ENCODE measurements at places on chromosomes 1 and 21.

GRCh38 chr1:107141491-107142126, 770 bp downstream of the NTNG1 start:
- peak; percentile 8 for DNase-seq

GRCh38 chr21:36023092-36023480, 37.2 kb downstream of the SETD4 start:
- no peak for DNase-seq

- DNase-seq: no peak
Observed at GRCh38 chr1:43506233-43506632, 24.4 kb upstream of the PTPRF start.

DNA sequence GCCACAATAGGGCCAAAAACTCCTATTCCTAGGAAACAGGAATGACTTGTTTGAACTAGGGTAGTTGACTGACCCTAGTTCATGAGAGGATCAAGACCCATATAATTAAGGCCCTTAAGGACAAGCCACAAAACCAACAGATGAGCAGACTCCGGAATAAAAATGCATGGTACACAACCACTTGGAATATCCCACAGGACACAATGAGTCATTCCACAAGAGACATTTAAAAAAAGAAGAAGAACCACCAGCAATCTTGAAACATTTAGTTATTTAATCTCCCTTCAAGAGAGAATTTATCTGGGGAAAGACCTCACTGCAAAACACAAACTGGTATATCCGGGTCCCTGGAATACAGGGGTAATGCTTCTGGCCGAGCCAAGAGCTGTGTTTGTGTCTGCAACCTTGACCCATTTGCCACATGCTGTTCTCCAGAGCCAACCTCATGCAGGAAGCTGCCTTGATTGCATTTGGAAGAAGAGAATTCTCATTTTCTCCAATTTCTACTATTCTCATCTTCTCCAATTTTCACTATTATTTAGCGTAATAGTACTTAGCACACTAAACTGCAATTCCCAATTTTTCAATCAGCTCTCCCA, 135.5 kb downstream of the TGFBR3 start:
- DNase-seq: no peak

DNA sequence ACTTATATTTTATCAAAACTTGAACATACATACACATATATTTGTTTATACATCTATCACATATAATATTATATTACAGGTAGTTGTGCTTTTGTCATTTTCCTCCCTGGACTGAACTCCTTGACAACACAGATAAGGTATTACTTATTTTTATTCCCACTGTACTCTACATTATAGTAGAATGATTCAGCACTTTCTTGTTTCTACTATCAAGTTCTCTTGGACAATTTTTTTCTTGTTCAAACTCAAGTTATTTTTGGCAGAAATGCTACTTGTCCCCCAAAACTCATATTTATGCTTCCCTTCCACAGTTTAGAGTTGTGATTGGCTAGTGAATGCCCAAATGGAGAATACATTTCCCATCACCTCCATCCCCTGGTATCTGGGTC, 10.8 kb upstream of the PTPRC start:
- DNase-seq: no peak

DNA sequence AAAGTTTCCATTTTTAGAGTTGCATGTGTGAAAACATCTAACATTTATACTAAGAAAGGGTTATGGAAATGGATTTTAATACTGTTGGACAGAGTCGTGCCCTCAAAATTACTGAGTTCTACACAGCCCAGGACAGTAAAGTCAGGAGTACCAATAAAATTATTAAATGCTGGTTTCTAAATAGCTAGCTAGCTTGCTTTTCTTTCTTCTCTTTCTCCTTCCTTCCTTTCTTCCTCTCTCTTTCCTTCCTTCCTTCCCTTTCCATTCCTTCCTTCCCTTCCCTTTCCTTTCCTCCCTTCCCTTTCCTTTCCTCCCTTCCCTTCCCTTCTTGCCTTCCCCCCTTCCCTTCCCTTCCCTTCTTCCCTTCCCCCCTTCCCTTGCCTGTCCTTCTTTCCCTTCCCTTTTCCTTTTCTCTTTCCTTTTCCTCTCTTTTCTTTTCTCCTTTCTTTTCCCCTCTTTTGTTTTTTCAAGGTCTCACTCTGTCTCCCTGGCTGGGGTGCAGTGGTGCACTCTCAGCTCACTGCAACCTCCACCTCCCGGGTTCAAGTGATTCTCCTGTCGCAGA, 33.9 kb downstream of the YTHDF2 start:
- DNase-seq: no peak

DNA sequence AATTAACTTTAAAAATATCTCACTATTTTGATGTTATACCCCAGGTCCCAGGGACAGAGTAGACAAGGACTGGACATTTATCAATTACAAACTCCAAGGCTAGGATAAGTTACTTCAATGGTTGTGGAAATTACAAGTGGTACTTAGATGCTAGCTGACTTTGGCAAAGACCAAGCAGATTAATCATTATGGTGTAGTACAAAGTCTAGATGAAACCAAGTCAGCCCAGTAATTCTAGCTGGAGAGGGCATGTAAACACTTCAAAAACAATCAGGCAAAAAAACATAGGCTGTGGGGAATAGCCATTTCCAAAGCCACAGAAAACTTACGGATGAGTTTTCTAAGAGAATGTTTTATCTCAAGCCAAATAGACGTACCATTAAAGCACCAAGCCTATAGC, 124.5 kb downstream of the TSEN15 start:
- DNase-seq: no peak

DNA sequence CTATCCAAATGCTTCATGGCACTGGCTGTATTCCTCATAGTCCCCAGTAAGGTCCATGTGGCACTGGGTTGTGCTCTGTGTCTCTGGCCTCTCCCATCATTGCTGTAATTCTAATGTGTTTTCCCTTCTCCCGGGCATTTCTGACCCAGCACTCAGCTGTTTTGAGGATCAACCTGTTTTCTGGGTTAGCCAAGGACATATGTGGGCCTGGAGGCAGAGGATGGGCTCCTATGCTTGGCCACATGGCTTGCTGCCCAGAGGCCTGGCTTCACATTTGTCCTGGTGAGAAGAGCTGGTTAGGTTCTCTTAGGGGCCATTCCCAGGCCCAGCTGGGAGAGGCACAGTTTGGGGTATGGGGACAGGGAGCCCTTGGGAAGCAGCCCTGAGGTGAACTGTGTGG, 103.1 kb downstream of the FAM78B start:
- no peak for DNase-seq

DNA sequence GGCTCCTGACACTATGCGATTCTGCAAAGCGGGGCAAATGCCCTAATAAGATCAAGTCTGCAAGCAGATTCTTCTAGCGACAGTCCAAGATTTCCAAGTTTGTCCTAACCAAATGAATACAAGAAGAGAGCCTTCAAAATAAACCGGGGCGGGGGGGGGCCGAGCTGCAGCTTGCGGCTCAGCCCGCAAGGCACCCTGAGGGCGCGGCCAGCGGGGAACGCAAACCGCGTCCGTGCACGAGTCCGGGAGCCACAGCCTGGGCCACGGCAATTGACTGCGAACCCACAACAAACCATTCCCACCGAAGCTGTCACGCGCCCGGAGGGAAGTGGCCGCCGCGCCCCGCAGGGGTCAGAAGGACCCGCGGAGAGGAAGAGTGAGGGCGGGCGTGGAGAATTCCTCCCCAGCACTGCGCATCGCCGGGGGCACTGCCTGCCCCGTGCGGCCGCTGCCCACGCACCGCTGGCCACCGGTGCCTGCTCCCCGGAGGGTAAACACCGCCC, 687 bp downstream of the TGFBR3 start:
- peak; percentile 56 for DNase-seq

DNA sequence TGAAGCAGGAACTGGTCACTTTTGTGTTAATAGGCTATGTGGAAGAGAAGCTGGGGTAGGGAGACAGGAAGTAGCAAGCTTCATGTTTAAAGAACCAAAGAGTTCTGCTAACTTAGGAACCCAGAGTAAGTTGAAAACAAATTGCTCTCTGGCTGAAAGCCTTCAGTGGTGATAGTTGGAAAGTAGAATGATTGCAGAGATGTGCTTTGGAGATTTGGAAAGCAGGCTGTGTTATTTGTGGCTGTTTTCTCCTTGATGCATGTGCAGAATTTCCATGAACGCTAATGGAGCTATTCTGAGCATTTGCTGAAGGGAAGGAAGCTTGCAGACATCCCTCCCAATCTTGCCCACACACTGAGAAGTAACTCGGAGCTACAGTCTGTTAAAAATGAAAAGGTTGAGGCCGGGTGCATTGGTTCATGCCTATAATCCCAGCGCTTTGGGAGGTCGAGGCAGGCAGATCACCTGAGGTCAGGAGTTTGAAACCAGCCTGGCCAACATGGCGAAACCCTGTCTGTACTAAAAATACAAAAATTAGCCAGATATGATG, 45.7 kb downstream of the TCEANC2 start:
- no peak for DNase-seq

DNA sequence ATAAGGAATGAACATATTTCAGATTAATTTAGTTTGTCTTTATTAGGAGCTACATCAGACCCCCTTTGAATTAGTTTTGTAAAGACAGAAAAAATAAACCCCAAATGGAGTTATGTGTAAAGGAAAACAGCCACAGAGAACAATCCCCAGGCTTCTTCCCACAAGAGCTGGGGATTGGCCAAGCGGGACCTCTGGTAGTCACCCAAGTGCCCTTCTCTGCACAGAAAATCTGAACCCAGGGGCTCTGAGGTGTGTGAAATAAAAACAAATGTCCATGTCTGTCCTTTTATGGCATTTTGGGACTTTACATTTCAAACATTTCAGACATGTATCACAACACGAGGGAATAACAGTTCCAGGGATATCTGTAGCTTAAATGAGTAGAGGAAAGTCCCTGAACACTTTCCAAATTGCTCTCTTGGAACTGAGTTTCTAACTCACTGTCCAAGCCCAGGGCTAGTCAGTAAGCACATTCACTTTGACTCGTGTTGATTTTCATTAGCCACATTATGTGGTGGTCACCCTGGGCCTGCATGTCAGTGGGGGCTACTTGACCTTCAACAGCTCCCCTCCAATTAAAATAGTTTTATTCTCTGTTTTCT, 22.5 kb downstream of the DPT start:
- DNase-seq: no peak

DNA sequence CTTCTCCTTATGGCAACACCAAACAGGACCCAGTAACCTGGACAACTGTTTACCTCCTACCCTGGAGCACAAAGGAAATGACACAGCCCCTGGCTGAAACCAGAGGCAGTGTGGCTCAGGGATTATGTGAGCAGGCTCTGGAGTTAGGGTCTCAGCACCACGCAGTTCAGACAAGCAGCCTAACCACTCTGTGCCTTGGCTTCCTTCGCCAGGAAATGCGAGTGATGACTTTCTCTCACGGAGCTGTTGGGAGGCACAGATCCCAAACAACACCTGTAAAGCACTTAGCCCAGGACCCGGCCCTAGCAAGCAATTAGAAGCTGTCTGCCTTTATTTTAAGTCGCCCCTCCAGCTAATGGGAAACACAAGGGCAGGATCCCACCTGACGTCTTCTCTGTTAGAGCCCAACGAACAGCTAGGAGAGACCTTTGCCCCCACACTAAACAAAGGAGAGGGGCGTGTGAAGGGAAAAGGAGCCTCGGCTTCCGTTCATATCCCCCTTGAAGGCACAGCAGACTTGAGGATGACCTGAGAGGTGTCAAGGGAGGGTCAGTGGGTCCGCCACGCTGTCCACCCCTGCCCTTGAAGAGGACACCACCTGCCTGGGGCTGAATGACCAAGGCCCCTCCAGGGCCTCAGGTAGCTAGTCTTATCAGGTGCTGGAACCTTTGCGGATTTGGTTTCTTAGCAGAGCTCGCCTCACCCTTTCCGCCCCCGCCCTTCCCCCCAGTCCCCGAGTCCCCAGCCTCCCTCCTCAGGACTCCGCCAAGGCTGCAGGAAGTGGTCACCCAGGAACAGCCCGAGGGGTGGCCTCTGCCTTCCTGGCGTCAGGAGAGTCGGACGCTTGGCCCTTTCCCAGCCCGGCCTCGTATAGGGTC, 860 bp downstream of the TMEM63A start:
- peak; percentile 67 for DNase-seq

- no peak for DNase-seq
Observed at GRCh38 chr21:40463176-40463575, 383.8 kb downstream of the DSCAM start.

DNA sequence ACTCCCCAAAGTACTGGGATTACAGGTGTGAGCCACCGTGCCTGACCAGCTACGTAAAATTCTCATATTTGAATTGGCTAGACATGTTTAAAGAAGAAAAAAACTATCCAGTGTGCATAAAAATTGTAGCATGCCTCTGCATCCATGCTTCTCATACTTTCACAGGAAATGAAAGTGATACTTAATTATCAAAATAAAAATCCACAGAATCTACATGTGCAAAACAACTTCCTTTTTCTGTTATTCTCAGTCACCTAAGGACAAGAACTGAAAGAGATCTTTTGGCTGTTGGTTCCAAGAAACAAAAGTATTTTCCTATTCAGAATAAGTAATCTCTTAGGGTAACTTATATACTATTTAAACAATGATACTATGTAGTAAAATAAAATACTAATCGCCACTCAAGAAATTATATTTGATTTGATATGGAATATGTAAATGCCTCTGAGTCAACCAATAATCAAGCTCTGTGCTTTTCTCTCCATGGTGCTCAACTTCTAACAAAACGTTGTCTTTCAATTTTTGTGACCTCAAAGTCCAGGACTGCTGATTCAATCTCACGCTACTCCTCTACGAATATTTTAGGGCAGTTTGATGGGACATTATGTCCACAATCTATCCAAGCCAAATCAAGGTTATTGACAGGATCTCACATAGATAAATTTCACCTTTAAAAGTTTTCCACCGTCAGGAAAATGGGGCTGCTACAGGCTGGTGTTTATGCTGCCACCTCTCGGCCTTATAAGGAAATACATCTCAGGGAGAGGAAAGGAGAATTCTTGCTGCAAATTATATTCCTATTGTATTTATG, 102.7 kb downstream of the ZNF281 start:
- peak; percentile 63 for DNase-seq

- DNase-seq: peak; percentile 84
Observed at GRCh38 chr1:45205910-45206721, at the start of gene ZSWIM5. Gene ZSWIM5, minus strand, starts transcription at chr1:45206605. Its CDS starts 255 bp downstream, at chr1:45206350.

DNA sequence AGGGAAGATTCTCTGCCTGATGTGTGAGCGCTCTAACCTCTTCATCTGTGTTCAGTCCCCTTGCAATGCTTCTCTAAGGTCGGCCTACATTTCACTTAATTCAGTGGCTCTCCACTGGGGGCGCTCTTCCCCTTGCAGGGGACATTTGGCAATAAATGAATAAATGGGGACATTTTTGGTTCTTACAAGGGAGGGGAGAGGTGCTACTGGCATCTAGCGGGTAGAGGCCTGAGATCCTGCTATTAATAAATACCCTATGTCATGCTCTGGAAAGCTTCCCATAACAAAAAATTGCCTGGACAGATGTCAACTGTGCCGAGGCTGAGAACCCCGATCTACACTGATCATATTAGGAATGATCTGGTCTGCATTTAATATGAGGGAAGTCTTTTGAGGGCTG, 25.9 kb upstream of the DNAJC11 start:
- DNase-seq: peak; percentile 59

GRCh38 chr1:109369167-109369746, 28.5 kb downstream of the SORT1 start:
- DNase-seq: peak; percentile 39

Measured in AG08396 (cell line).